ENCODE measurements at places on chromosomes 7 and 10.
A peak's percentile ranks its signal among the peaks of the same experiment; 100 is the strongest.

- no peak for DNase-seq
These were observed 61.9 kb upstream of the OPN4 start for GRCh38 chr10:86592413-86592812.

- DNase-seq: no peak
These were observed 11.8 kb upstream of the GPNMB start for GRCh38 chr7:23234569-23235296.

DNA sequence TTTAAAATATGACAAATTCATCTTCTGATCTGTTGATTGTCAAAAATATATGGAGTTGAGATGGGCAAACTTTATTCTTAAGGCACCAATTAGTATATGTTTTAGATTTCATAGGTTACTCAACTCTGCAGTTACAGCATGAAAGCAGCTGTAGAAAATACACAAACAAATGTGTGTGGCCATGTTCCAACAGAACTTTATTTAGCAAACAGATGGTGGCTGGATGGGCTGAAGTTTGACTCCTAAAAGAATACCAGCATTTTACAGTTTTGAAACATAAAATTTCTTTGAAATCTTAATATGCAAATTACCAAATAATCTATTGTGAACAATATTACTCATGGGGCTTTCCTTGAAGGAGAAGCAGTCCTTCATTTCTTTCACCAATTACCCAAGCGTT lies 1206.0 kb upstream of the LRRTM3 start:
- no peak for DNase-seq

DNA sequence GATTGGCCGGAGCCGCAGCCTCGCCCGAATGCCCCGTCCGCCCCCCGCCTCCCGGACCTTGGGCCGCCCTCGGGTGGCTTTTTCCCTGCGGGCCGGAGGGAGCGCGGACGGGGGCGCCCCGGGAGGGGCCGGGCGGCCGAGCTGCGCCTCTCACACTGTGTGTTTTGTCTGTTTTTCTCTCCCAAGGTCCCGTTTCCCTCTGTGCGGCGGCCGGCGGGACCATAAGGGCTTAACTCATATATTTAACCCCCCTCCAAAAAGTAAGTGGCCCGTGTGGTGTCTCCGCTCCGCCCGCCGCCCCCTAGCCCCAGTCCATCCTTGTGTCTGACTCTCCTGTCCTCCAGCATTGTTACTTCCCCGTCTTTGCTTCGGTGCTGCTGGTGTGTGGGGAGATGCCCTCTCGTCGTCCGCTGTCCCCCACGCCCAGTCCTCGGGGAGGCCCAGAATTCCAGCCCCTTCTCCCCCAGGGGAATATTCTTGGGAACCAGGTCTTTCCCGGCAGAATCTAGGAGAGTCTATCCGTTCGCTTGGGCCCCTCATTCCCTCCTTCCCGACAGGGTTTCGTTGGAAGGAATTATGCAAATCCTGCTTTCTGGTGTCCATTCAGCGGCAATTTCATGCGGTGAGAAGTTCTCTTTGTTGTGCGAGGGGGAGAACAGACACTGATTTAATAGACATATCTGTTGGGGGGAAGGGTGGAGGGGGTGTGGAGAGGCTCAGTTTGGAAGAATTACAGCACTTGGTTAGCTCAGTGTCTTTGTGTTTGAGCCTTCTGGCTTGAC lies 1.3 kb downstream of the LCOR start:
- DNase-seq: no peak

- DNase-seq: no peak
These were observed 31.8 kb downstream of the ARHGAP22 start for GRCh38 chr10:48573045-48573444.

DNA sequence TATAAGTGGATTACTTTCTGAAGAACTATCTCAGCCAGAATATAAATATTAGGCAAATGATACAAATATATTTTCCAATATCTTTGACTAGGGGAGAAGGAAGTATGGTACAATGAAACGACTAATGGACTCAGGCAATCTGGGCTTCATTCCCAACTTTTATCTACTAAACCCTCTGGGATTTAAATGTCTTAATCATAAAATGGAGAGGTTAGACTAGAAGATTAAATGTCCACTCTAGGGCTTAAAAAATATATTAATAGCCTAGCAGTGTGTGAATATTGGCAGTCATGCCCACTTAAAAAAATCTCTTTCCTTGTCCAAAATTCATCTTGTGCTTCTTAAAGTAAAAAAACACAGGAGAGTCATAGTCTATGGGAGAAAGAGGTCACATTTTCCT lies 98.3 kb downstream of the CTTNBP2 start:
- no peak for DNase-seq

DNA sequence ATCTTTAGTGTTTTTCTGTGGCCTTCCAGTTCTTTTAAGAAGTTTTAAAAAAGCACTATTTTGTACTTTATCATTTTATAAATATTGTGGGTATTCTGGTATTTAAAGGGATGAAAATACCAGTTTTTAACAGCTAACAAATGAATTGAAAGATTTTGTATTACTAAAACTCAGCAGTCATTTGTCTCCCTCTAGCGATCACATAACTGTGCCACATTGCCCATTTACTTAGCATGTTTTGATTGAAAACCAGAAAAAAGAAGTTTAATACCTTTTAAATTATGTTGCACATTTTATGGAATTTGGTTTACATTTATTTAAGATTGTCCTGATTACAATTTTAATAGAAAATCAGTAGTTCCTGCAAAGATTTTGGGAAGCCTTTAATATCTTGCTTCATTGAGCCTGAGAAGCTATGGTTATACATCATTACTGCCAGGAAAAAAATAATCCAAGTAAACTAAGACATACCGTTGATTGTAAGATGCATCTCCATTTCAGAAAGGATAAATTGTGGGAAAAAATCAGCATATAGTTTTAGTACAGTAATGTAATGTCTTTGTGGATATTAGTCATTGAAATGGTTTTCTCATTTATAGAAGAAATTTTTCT lies 34.9 kb downstream of the TAX1BP1 start:
- no peak for DNase-seq

- DNase-seq: no peak
These were observed 47.2 kb downstream of the GSAP start for GRCh38 chr7:77368974-77369373.

DNA sequence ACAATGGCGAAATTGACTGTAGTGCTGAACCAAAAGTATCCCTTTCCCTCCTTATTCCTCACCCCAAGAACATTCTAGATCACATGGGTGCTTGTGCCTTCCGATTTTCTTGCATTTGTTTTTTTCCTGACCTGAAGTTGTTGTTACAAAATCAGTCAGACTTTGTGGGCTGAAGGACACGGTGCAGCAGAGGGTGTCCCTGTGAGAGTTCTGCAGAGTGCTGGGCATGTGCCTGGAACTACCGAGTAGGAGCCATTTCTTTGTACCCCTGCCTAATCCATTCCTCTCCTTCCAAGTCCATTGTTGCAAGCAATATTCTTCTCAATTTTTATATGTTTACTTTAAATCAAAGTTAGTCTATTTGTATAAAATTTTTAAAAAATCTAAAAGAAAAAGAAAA lies 35.3 kb upstream of the GJD4 start:
- no peak for DNase-seq

DNA sequence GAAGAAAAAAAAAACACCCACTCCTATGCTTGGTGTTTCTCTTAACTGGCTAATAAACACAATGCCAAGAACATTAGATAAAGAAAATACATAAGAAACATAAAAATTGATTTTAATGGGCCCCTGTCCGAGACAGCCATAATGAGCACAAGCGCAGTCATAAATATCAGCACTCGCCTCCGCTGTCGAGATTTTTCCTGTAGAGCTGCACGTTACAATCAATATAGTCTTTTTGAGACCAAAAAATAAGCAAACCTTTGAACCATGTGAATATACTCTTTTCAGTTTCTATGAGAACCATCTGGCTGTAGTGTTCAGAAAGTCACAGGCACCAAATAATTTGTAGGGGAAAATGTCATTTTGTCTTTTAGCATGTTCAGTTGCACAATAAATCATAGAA lies 70.1 kb downstream of the MGMT start:
- DNase-seq: no peak

GRCh38 chr10:124539935-124540641 lies 78.5 kb downstream of the LHPP start:
- no peak for DNase-seq

DNA sequence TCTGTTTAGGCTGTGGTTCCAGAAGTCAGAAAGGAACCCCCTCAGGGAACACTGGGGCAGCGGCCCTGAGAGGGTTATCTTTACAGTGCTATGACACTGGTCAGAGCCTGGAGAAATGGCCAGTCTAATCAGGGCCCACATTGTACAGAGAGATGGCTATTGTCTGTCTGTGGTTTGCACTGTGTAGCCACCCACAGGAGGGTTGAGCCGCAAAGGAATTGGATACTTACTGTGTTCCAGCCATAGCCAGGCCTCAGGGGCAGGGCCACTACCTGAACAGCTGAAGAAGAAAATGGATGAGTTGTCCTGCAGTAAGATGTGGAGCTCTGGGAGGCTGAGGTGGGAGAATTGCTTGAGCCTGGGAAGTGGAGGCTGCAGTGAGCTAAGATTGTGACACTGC lies 47.5 kb upstream of the PODXL start:
- DNase-seq: no peak

GRCh38 chr10:4488904-4489303 lies 337.1 kb upstream of the AKR1E2 start:
- DNase-seq: no peak

GRCh38 chr7:133081119-133081598 lies 731 bp downstream of the CHCHD3 start:
- DNase-seq: no peak

- no peak for DNase-seq
These were observed 81.6 kb upstream of the SAMD8 start for GRCh38 chr10:75029857-75030256.

DNA sequence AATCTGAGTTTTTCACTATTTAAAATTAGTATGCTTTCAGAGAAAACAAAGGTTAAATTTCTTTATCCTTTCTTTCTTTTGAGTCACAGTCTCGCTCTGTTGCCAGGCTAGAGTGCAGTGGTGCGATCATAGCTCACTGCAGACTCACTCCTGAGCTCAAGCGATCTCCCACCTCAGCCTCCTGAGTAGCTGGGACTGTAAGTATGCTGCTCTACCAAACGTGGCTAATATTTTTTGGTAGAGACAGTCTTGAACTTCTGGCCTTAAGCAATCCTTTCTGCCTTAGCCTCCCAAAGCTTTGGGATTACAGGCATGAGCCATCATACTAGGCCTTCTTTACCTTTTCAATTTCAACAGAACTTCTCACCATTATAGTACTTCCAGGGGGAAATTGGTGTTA lies 113.7 kb downstream of the TRIM24 start:
- DNase-seq: no peak

DNA sequence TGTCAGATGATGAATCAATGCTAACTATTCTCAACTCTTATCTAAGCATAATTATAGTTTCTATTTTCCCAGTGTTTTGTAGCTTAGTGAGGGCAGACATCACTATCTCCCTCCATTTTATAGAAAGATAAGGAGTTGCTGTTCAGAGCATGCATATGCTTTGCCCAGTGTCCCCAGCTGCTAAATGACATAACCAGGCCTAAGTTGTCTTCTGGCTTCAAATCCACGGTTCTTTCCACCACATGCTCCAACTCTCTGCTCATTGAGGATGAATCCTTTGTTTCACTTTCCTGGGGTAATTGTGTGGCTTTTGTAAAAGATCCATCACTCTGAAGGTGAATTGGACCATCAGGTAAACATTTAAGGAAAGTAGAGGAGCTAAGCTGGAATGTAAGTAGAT lies 134.0 kb downstream of the SNX10 start:
- no peak for DNase-seq

DNA sequence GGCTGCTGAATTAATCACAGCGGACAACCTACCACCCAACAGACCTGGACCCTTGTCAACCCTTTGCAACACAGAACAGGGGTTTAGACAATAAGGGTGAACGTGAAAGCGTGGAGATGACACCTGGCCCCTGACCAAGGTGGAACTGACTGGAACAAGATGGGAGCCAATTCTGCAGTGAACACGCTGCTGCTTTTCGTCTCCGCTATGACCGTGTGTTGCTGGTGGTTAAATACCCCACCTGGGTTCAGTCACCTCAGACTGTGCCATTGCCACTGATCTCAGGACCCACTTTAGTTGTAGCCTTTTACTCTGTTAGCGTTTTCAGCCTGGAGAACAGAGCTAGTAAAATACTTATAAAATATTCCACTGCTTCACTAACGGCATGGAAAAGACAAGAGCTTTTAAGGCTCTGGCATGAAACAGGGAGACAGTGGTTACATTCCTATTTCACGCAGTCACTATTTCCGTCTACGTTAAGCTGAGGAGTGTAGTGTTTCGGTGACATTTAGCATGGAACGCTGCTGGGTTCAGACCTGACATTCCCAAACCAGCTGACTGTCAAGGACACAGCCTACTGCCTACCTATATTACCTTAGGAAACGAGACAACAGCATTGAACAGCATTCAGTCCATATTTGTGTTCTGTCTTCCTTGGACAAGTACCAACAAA lies 119.5 kb upstream of the PRSS1 start:
- DNase-seq: peak; percentile 45

- no peak for DNase-seq
These were observed 76.0 kb downstream of the GPR141 start for GRCh38 chr7:37759526-37759925.

- no peak for DNase-seq
These were observed 2.2 kb upstream of the SUN1 start for GRCh38 chr7:830069-830468.

- peak; percentile 77 for DNase-seq
These were observed 93.2 kb upstream of the KIF5B start for GRCh38 chr10:32149252-32149955.

- DNase-seq: no peak
These were observed 533.3 kb upstream of the GHITM start for GRCh38 chr10:83605783-83606630.

DNA sequence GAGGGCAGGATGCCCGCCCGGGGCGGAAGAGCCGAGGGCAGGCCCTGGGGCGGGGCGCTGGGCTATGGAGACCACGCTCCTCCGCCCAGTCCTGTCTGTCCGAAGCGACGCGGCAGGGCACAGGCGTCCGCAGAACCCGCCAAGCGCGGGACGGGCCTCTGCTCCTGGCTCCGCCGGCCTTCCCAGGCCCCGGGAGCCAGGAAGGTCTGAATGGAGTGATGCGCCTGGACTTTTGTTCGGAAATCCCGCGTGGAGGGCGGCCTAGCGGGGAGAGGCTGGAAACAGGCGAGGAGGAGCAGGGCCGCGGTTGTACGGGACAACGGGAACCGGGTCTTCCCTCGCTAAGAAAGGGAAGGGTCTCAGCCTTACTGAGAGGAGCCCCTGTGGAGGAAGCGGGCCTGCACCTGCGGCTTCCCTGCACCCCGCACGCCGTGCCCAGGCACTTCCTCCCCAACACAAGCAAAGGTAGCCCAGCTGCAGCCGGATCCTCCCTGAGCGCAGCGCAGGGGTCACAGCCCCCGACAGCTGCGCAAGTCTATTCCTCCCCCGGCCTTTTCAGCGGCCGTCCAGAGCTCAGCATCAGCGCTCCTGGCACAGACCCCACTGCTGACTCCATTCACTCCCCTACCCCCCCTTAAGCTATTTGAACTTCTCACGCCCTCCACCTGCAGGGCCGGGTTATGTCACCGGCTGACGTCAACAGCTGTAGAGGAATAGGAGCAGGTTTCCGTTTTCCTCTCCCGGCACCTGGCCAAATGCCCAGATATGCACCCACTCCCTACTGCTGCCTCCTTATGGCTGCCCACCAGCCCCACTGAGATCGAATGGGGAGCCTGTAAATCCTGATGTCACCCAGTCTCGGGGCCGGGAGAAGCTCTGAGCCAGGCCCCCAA lies 143.2 kb upstream of the RET start:
- no peak for DNase-seq

All from AG04449 (cell line).